Omental fat pad (tissue), 4 donors: ENCODE measurements at places on chromosomes 3 and 15. TPM values are rescaled to one million over a fixed set of nuclear protein-coding genes. Genes with fewer than 3 reads are reported as not detected.

DNA sequence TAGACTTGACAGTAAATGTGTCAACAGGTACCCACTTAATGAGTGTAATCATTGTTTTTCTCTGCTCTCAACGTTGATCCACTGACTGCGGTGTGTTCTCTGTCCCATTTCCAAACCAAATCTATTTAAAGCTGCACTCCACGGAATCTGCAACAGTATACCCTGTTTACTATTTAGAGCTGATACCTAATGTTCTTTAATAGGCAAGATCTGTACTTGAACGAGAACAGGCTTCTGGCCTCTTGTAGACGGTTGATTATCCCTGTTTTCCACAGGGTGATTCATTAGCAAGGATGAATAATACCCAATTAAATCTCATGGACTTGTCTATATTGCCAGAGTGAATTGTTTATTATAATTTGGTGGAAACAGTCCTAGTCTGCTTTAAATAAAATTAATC lies 189.9 kb downstream of the LPP start:
- no peak for DNase-seq

- no peak for DNase-seq
These were observed 81.6 kb upstream of the LRRFIP2 start for GRCh38 chr3:37255990-37256308.

ANKRD63 gene
- not detected for total RNA-seq

DNA sequence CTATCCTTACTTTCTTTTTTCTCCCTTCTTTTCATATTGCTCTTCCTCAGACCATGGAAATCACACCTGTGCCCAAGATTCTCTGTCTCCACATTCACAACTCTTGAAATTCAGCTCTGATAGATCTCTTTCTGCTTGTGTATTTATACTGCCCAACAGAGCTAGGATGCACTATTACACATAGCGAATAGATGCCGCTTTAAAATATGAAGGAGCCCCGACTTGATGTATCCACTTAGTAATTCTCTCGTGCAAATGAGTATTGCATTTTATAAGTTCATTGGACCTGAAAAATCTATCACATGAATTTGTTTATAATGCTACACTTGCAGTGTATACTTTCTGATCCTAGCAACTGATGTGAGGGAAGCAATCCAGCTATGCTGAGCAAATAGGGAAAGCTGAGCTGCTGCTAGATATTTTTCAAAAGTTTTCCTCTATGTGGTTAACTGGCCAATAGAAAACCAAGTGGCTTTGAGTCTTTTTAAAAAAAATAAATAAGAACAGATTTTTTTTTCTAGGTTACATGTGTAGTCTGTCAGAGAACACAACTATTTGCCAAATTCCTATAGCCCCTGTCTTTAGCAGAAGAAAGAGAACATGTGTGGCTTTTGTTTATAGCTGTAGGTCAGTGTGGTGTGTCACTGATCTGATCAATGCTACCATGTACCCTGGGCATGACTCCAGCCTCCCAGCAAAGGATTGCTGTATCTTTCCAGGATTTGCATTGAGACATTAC lies 64.3 kb upstream of the LEKR1 start:
- no peak for DNase-seq

DNA sequence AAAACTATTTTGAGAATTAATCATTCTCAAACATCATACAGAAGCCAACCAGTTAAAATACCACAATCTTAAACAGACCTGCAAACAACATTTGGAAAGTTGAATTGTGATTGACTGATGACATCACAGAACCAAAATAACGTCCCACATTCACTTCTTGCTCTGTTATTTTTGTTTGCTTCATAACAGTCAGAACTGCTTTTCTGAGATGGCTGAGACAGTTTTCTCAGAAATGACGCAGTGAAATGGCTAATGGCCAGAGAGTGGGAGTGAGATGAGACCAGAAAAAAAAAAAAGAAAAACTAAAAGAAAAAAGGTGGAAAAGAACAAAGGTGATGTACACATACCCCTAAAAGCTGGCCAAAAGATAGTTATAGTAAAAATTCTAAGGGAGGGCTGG lies 1061.2 kb downstream of the FHIT start:
- DNase-seq, result no peak

GRCh38 chr3:87696124-87697013 lies 362.4 kb downstream of the CGGBP1 start:
- no peak for DNase-seq

GRCh38 chr3:45226206-45226915 lies at the start of gene TMEM158:
TMEM158 (minus strand) TSS chr3:45226287; CDS start chr3:45226027, 260 bp downstream.
- DNase-seq, result peak; percentile 74
